ENCODE measurements at places on chromosomes 16 and 17.

- no peak for DNase-seq
These were observed 100.7 kb downstream of the SALL1 start for GRCh38 chr16:51050377-51050706.

GRCh38 chr16:1701216-1701878 is 4.6 kb upstream of the MAPK8IP3 start:
- no peak for DNase-seq

- DNase-seq, result no peak
These were observed 264.1 kb downstream of the ZFHX3 start for GRCh38 chr16:72783716-72784318.

- DNase-seq, result no peak
These were observed 22.9 kb downstream of the ADAM11 start for GRCh38 chr17:44781551-44782325.

DNA sequence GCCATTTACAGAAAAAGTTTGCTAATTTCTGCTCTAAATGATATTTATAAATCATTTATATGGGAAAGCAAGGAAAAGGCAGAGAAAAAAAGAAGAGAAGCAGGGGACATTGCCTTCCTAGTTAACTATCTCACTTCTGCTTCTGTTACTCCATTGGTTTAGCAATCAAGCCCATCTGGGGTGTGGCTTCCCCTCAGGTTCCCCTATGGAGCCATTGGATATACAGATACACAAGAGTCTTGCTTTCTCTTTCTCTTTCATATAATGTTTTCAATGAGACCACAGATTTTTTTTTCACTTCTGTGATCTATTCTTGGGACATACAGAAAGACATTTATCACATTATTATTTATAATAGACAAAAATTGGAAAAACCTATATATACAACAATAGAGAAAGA is 105.6 kb upstream of the TOM1L1 start:
- no peak for DNase-seq

DNA sequence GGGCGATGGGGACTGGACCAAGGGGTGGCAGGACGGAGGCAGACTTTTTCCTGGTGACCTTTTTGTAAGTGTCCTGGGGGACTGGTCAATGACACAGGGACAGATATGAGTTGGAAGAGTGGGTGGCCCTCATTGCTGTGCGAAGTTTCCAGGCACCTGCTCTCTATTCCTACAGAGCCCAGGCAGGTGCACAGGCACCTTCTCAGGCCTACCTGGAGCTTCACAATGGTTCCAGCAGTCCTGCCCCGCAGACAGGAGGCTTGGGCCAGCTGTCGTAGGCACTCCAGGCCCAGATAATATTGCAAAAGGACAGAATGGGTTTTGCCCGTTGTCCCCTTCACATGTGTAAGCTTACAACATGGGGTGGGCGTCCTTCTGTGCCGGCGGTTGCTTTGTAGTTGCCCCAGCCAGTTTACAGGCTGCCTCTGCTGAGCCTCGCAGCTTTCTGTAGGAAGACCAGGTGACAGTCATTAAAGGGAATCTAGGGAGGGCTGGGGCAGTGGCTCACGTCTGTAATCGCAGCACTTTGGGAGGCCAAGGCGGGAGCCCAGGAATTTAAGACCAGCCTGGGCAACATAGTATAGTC is 84.3 kb downstream of the ARHGAP23 start:
- DNase-seq, result no peak

DNA sequence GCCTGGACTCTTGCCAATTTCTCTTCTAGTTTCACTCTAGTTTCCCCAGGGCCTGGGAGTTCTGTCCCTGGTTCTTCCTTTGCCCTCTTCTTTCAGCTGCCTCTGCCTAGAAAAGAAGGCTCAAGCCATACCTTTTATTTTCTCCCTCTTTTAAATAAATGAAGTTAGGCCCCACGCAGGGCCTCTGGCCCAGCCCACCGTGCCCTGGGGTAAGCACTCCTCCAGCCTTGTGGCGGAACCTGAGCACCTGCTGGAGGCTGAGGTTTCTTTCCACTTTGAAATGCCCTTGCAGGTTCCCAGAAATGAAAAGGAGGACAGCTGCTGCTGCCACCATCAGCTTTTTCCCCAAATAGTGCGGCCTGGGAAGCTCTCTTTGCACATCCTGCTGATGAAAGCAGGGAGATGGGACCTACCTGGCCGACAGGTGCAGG is 139.4 kb downstream of the CCDC182 start:
- DNase-seq, result no peak

DNA sequence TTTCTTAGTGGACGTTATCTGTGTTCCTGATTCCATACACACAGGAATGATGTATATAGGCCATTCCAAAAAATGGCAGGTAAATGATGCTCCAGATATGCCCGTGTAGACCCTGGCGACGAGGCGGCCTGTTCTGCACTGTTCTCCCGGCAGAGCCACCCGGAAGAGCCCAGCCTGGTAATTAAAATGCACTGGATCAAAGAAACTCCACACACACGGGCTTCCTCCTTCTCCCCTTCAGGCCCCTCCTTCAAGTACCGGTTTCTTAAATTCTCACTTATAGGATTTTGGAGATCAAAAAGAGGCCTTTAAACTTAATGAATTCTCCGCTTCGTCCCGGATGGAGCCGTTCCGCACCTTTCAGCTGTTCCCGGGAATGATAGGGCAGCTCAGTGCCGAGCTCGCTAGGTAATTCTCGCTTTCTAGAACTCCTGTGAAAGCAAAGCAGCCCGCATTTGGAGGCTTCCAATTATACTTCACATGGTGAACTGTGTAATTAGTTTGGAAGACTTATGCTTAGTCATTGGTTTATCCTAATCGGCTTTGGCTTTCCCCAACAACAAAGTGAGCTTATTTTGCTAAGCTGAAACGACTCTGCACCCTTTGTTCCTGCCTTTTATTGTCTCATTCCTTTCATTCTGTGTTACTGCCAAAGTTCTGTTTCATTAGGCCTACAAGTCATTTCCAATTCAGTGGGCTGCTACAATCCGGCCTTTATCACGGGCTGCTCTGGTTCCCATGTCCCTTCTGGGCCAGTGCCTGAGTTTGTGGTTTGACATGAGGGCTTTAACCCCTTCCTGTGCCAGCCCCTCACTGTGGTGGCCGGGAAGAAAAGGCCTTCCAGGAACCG is 150.0 kb downstream of the MSI2 start:
- DNase-seq, result no peak

DNA sequence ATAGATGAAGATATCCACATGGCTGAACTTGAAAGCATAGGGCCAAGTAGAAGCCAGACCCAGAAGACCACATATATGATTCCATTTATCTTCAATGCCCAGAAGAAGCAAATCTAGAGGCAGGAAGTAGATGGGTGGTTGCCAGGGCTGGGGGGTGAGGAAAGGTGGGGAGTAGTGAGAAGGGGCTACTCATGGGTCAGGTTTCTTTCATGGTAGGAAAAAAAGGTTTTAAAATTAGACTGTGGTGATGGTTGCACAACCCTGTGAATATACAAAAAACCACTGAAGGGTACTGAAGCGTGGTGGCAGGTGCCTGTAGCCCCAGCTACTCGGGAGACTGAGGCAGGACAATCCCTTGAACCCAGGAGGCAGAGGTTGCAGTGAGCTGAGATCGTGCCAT is 5.4 kb downstream of the CD2BP2 start:
- no peak for DNase-seq

GRCh38 chr16:65662256-65662655 is 540.4 kb upstream of the CDH11 start:
- no peak for DNase-seq

DNA sequence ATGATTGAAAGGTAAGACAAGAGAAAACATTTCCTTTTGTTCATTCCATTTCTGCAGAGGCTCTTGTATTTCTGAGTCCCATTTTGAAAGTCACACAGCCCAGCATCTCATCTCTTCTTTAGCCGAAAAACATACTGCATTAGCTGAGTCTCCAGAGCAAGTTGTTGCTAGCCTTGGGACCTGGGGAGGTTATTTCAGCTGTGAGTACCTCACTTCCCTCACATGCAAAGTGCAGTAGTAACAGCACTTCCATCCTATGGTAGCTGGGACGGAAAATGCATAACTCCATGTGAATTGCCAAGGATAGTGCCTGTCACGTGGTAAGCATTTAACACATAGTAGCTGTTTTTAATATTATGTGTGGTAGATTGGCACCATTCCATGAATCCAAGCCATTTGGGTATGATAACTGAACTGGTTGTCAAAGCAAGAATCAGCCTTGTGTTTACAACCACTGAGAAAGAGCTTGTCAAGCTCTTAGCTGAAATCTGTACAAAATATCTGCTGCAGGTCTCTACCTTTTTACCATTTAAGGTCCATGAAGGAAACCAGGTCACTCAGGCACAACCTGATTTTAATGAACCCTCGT is 345.7 kb downstream of the CDH13 start:
- no peak for DNase-seq

DNA sequence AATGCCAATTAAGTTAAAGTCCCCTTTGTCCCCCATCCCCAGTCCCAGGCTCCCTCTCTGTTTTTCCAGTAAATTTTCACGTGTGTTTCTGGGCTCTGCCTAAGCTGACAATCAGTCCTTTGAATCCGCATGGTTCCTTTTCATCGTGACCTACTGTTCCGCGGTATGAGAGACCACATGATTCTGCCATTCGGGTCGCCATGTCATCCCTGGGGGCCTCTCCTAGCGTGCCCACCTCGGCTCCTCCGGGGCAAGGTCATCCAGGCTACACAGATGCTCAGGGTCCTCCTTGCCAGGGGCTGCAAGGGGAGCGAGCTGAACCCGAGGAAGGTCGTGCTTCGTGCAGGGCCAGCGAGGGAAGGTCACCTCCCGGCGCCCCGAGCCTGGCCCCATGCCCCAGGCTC is 157.6 kb downstream of the RAB11FIP4 start:
- no peak for DNase-seq

DNA sequence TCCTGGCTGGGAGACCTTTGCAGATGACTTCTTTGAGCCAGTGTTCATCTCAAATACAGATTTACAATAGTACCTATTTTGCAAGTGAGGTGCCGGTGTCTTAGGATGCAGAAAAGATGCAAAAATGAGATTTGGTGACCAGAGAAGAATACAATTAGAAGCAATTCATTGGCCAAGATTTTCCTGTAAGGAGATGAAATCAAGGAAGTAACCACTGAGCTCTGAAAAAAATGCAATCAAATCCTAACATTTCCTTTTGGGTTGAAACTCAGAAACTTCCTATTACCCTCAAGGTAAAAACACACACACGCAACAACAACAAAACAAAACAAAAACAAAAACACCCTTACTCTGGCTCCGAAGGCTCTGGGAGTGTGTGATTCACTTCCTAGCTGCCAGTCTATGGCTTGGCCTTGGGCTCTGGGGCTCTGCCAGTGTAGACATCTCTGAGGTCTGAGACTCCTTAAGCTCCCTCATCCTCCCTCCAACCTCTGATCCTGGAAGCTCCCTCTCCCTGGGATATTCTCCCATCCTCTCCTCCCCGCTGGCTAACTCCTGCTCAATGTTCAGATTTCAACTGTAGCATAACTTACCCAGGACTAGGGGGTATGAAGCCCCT is 16.8 kb upstream of the MT4 start:
- DNase-seq, result no peak

DNA sequence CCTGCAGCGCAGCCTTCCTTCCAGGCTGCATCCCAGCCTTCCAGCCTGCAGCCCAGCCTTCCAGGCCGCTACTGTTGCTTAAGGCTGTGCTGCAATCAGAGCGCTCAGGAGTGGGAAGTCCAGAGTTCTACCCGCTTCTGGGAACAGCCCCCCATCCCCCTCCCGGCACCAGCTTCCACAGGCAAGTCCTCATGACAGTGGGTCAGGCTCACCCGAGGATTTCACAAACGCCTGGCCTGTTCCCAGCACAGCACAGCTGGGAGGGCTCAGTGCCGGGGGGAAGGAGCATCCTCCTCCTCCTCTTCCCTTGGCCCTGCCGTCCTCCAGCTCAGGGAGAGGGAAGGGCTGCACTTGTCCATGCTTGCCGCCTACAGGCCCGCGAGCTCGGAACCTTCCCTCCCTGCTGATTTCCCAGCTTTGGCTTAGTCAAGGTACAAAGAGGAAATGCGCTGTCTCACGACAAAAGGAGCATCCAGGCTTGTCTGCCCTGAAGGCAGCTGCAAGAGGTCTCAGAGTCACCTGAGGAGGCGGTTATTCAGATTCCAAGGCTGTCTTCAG is 8.3 kb downstream of the SOCS3 start:
- DNase-seq, result no peak

GRCh38 chr16:2799205-2799858 is 1.1 kb downstream of the PRSS41 start:
- no peak for DNase-seq

DNA sequence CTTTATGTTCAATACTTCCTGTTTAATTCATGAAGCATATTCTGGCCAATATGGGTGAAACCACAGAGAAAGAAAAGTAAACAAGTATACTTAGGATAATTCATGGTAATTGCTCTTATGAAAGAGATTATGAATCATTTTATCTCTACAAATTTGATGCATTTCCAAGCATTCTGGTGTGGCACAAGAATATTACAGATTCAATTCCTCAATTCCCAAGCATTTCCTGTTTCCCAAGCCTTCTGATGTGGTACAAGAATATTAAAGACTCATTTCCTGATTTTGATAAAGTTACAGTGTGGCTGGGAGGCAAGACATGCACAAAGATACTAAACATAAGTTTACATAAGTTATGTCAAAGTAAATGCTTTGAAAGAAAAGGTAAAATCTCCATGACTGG is 126.1 kb upstream of the NUDT7 start:
- no peak for DNase-seq

DNA sequence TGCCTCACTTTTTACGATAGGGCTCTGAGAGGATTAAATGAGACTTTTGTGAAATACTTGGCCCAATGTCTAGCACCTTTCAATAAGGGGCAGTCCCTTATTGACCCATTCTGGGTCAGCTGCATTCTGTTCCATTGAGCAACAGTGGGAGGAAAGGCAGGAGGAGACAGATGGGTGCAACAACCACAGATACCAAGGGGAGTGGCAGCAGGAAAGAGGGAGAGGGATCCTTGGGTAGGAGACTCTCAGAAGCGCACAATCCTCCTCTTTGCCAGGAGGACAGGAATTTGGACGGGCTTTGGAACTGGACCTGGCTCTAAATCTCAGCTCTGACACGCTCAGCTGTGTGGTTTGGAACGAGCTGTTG is 3.5 kb downstream of the PIPOX start:
- no peak for DNase-seq

GRCh38 chr16:73050201-73051099 is 2.5 kb upstream of the ZFHX3 start:
- DNase-seq, result no peak

- DNase-seq, result no peak
These were observed 320.2 kb downstream of the MAP2K6 start for GRCh38 chr17:69734656-69735055.

- DNase-seq, result no peak
These were observed 9.8 kb downstream of the MYL4 start for GRCh38 chr17:47218896-47219430.

GRCh38 chr17:49582789-49583188 is 7.1 kb downstream of the NXPH3 start:
- DNase-seq, result no peak

GRCh38 chr17:73249700-73250099 is 12.0 kb downstream of the CPSF4L start:
- DNase-seq, result no peak

GRCh38 chr16:26658486-26658885 is 408.2 kb upstream of the C16orf82 start:
- no peak for DNase-seq

GRCh38 chr17:8190506-8190905 is 526 bp upstream of the BORCS6 start:
- no peak for DNase-seq

- DNase-seq, result no peak
These were observed 16.0 kb upstream of the DLX4 start for GRCh38 chr17:49952912-49953497.

GRCh38 chr17:77542011-77542410 is 401.2 kb downstream of the SEC14L1 start:
- DNase-seq, result no peak

GRCh38 chr16:11092788-11093571 is 148.6 kb downstream of the CLEC16A start:
- DNase-seq, result no peak

GRCh38 chr17:81828656-81829055 is 4.4 kb downstream of the MCRIP1 start:
- DNase-seq, result no peak

Measured in activated CD4-positive, alpha-beta memory T cell treated with anti-CD3 and anti-CD28 coated beads, Interleukin-2, amount 10 ng/mL, durations not matched to agents 7 days and 5 days (primary cell).